ENCODE measurements at places on chromosomes 12 and 14.

GRCh38 chr12:12926571-12927071 is 25.3 kb downstream of the GPRC5D start:
- no peak for DNase-seq
- no peaks in the 10 kb centered on the region for H3K4me1 ChIP-seq
- H3K27ac ChIP-seq: peak overlapping the region; percentile 16
- no peaks in the 10 kb centered on the region for H3K27me3 ChIP-seq

GRCh38 chr12:108814462-108815211 is 42.7 kb downstream of the SSH1 start:
- H3K27ac ChIP-seq: no peak overlapping the region
- no peak for DNase-seq
- H3K27me3 ChIP-seq: no peaks in the 10 kb centered on the region
- no peak overlapping the region for H3K4me3 ChIP-seq
- H3K4me1 ChIP-seq: no peaks in the 10 kb centered on the region

DNA sequence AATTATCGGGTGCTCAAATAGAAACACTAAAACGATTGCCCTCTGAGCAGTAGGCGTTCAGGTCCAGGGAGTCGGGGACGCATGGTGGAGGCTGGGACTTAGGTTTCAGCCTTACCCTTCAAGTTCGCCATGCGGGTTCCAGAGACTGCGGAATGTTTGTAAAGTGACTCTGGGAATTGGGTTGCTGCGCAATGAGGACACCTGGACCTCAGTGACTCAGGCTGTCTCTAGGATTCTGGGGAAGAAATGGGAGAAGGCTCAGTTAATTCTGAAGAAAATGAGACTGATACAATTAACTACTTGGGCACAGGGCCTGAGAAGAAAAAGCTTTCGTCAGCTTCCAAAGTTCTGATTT is 1.1 kb downstream of the LGALS3 start:
- peaks cover 16% of the 10 kb centered on the region for H3K4me1 ChIP-seq
- no peak overlapping the region for H3K27ac ChIP-seq
- peak overlapping the region; percentile 51 for H3K4me3 ChIP-seq
- no peaks in the 10 kb centered on the region for H3K36me3 ChIP-seq

- no peaks in the 10 kb centered on the region for H3K27me3 ChIP-seq
- H3K27ac ChIP-seq: no peak overlapping the region
- peaks cover 57% of the 10 kb centered on the region for H3K36me3 ChIP-seq
Measured at GRCh38 chr14:91482263-91483013, 27.7 kb downstream of the PPP4R3A start.

GRCh38 chr12:120496413-120497340 is 764 bp downstream of the DYNLL1 start:
- H3K27ac ChIP-seq: peak overlapping the region; percentile 78
- H3K4me1 ChIP-seq: peaks cover 17% of the 10 kb centered on the region
- peaks cover 13% of the 10 kb centered on the region for H3K36me3 ChIP-seq
- peak overlapping the region; percentile 87 for H3K4me3 ChIP-seq

- no peaks in the 10 kb centered on the region for H3K27me3 ChIP-seq
- no peak overlapping the region for H3K4me3 ChIP-seq
- H3K4me1 ChIP-seq: no peaks in the 10 kb centered on the region
- H3K27ac ChIP-seq: no peak overlapping the region
- DNase-seq: peak; percentile 11
- no peaks in the 10 kb centered on the region for H3K36me3 ChIP-seq
Measured at GRCh38 chr12:108495054-108495453, 20.0 kb upstream of the FICD start.

DNA sequence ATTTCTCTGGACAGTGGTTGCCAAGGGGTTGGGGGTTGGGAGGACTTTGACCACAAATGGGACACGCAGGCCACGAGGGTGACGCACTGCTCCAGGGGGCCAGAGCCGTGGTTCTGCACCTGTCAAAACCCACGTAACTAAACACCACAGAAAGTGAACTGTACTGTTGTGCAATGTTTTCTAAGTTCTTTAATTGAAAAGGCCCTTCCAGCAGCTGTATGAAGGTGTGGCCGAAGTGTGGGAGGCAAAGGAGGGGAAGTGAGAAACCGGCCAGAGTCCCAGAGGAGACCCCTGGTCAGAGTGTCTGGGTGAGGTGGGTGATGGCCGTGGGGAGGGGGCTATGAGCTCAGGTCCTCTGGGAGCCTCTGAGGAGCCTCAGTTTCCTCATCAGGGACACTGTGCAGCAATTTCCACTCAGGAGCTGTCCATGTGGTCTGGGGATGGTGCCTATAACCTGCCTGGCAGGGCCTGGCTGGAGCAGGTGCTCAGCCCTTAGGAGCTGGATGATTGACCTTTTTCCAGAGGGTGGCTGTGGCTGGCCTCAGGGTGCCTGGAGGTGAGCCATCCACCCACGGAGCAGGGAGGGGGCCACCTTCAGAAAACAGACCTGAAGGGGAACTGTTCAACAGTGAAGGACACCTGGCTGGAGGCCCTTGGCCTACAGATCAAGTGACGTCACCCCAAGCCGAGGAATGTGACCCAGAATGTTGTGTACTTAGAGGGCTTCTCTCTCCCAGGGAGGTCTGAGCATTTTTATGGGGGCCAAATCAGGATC is 9.8 kb upstream of the BDKRB2 start:
- H3K36me3 ChIP-seq: no peaks in the 10 kb centered on the region
- no peak overlapping the region for H3K4me3 ChIP-seq
- no peak overlapping the region for H3K27ac ChIP-seq

GRCh38 chr12:72209086-72209485 is 63.1 kb upstream of the TRHDE start:
- no peak overlapping the region for H3K27ac ChIP-seq
- no peak overlapping the region for H3K4me3 ChIP-seq
- no peak for DNase-seq
- no peaks in the 10 kb centered on the region for H3K27me3 ChIP-seq
- H3K36me3 ChIP-seq: no peaks in the 10 kb centered on the region
- H3K4me1 ChIP-seq: no peaks in the 10 kb centered on the region

DNA sequence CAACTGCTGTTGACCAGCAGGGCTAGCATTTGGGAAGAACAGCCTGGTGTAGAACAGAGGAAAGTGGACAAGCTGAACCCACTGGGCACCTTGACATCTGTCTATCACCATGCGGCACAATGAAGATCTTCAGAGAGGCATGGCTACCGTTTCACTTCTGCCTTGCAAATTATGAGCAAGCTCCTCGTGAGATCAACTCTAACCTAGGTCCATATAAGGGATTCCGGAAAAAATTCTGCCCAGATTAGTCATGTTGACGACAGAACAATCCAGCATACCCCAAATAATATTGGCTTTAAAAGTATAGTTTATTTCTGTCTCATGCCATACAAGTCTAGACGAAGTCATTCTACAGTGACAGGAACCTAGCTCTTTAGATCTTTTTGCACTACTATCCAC is 91.6 kb upstream of the ATF7IP start:
- H3K27ac ChIP-seq: no peak overlapping the region
- DNase-seq: no peak
- no peak overlapping the region for H3K4me3 ChIP-seq
- H3K27me3 ChIP-seq: no peaks in the 10 kb centered on the region

GRCh38 chr14:32012571-32012970 is 64.5 kb upstream of the ARHGAP5 start:
- H3K27ac ChIP-seq: no peak overlapping the region
- H3K4me3 ChIP-seq: no peak overlapping the region
- no peaks in the 10 kb centered on the region for H3K27me3 ChIP-seq
- no peak for DNase-seq
- H3K36me3 ChIP-seq: no peaks in the 10 kb centered on the region

DNA sequence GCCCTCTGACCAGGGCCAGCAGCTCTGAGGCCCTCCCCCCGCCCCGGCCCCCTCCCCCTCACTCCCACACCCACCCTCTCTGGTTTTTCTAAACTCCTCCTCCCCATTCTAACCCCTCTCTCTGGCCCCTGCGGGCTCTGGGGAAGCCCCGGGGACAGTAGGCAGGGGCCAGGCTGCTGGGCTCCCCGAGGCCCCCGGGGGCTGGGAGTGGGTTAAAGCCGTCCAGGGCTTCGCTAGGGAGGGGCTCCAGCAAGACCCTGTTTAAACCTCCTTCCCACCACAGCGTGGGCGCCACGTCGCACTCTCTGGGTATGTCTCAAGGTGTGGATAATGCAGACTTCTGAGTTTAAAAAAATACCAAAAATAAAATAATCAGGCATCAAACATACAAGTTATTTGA is 51.4 kb downstream of the GALNT9 start:
- H3K4me1 ChIP-seq: peaks cover 6% of the 10 kb centered on the region
- no peak overlapping the region for H3K27ac ChIP-seq
- no peak for DNase-seq

GRCh38 chr12:11676052-11676451 is 26.6 kb downstream of the ETV6 start:
- no peaks in the 10 kb centered on the region for H3K36me3 ChIP-seq
- H3K4me1 ChIP-seq: peaks cover 9% of the 10 kb centered on the region
- H3K27ac ChIP-seq: no peak overlapping the region

DNA sequence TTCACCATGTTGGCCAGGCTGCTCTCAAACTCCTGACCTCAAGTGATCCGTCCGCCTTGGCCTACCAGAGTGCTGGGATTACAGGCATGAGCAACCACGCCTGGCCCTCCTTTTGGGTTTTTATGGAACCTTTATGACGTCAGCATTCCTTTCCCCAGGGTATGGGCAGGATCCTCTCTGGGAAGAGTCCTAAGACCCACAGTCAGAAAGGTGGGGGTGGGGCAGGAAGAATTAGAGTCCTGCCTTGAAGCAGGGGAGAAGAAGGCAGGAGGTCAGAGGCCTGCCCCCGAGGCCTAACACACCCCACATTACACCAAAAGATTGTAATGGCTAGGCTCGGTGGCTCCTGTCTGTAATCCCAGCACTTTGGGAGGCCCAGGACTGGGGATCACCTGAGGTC is 30.8 kb upstream of the CDK17 start:
- no peaks in the 10 kb centered on the region for H3K36me3 ChIP-seq
- no peak overlapping the region for H3K4me3 ChIP-seq
- no peaks in the 10 kb centered on the region for H3K27me3 ChIP-seq
- DNase-seq: no peak
- no peak overlapping the region for H3K27ac ChIP-seq

- no peak overlapping the region for H3K4me3 ChIP-seq
- H3K27me3 ChIP-seq: no peaks in the 10 kb centered on the region
- no peak for DNase-seq
- H3K27ac ChIP-seq: no peak overlapping the region
- no peaks in the 10 kb centered on the region for H3K4me1 ChIP-seq
Measured at GRCh38 chr12:39722504-39722903, 102.9 kb upstream of the ABCD2 start.

GRCh38 chr14:79028281-79028680 is 858.1 kb downstream of the NRXN3 start:
- H3K27me3 ChIP-seq: no peaks in the 10 kb centered on the region
- H3K27ac ChIP-seq: no peak overlapping the region
- no peaks in the 10 kb centered on the region for H3K36me3 ChIP-seq
- H3K4me3 ChIP-seq: no peak overlapping the region
- no peak for DNase-seq

- no peaks in the 10 kb centered on the region for H3K4me1 ChIP-seq
- H3K36me3 ChIP-seq: no peaks in the 10 kb centered on the region
- no peaks in the 10 kb centered on the region for H3K27me3 ChIP-seq
- no peak overlapping the region for H3K4me3 ChIP-seq
Measured at GRCh38 chr12:77878901-77879300, 48.2 kb downstream of the NAV3 start.

DNA sequence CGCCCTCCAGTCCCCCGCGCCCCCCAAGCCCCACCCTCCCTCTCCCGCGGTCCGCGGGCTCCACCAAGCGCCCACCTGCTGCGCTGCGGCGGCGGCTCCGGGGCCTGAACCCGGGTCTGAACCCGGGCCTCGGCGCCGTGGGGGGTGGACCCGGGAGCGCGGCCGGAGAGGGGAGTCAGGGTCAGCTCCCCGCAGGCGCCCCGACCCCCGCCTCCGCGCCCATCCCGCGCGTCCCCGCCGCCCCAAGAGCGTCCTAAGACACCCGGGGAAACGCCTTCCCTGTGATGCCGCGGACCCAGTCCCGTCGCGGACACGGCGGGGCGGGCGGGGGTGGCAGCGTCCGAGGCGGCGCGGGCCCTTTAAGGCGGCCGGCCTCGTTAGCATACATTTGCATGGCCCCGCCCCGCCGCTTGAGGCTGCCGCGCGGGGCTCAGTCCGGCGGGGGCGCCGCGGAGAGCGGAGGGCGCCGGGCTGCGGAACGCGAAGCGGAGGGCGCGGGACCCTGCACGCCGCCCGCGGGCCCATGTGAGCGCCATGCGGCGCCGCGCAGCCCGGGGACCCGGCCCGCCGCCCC is at the start of gene MMP17:
Gene MMP17 (plus strand): TSS at position 433 of the 574 bp plus-strand sequence. CDS start 102 bp downstream, at position 535.
- peaks cover 16% of the 10 kb centered on the region for H3K27me3 ChIP-seq
- H3K4me3 ChIP-seq: peak within 1 kb of the TSS; percentile 28
- DNase-seq: peak; percentile 10
- no peaks in the 10 kb centered on the region for H3K4me1 ChIP-seq
- H3K36me3 ChIP-seq: no peaks in the 10 kb centered on the region

GRCh38 chr14:80636071-80636470 is 305.5 kb downstream of the CEP128 start:
- no peak for DNase-seq
- no peaks in the 10 kb centered on the region for H3K27me3 ChIP-seq
- H3K36me3 ChIP-seq: no peaks in the 10 kb centered on the region
- H3K4me3 ChIP-seq: no peak overlapping the region

DNA sequence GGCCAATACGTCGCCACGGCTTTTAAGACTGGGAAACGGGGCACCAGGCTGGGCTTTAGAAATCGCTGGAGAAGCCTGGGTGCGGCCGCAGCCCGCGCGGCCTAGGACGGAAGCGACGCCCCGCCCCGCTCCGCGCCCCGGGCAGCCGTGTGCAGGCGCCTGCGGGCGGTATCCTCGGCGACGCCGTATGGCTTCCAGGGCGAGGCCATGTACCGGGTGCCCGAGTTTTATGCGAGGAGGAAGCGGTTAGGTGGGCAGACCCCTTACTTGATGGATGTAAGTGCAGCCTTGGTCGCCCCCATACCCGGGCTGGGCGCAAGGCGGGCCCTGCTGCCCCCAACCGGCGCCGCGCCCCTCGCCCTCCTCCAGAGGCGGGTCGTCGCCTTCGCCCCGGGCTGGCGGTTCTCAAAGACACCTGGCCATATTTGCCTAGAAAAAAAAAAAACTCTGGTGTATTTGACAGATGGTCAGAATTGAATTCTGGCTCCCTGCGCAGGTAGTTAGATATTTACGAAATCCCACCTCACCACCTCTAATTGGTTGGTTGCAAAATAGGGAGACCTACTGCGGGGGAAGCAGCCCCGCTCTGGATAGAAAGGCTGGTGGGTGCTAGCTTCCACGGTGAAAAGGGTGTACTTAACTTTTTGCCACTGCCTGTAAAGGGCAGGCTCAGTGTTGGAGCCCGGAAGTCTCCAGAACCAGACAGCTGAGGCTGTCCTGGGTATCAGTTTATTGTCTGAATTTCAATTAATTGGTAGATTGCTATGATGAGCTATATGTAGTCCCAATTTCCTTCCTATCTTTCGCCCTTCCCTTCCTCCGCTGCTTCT is at the start of gene PPP1R36:
Gene PPP1R36 (plus strand): TSS at position 171 of the 830 bp plus-strand sequence. CDS start 37 bp downstream, at position 208.
- no peaks in the 10 kb centered on the region for H3K27me3 ChIP-seq
- peaks cover 17% of the 10 kb centered on the region for H3K4me1 ChIP-seq
- peak within 1 kb of the TSS; percentile 5 for H3K4me3 ChIP-seq
- no peak within 1 kb of the TSS for H3K27ac ChIP-seq

DNA sequence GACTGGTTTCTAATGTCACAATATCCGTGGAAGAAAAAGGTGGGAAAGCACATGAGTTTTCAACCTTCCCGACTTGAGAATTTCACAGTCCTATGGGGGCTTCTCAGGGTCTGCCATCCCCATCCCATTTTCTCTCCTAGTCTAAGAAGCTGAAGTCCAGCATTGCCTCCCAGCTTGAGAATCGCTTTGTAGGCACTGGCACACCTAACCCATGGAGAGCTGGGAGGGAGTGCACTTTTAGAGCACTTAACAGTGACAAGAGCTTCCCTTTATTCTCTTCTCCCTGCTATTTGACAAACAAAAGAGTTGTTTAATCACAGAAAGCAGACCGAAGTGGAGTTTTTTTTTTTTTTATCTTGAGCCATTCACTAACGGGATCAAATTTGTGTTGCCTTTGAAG is 22.8 kb upstream of the SRRM4 start:
- H3K4me1 ChIP-seq: no peaks in the 10 kb centered on the region
- H3K27me3 ChIP-seq: no peaks in the 10 kb centered on the region
- no peak for DNase-seq
- H3K36me3 ChIP-seq: no peaks in the 10 kb centered on the region
- no peak overlapping the region for H3K4me3 ChIP-seq

Data from CD8-positive, alpha-beta memory T cell (primary cell).